Heart right ventricle (tissue), 16 donors: ENCODE measurements at places on chromosomes 1 and 21. TPM values are rescaled to one million over a fixed set of nuclear protein-coding genes. Genes with fewer than 3 reads are reported as not detected.

Gene TDRD5
- not detected for polyA plus RNA-seq

Gene SV2A
- polyA plus RNA-seq, result 0.48 TPM

Gene NBPF4
- not detected for polyA plus RNA-seq

Gene LRP8
- polyA plus RNA-seq, result 0.37 TPM
